ENCODE measurements at places on chromosomes 7 and 10.

DNA sequence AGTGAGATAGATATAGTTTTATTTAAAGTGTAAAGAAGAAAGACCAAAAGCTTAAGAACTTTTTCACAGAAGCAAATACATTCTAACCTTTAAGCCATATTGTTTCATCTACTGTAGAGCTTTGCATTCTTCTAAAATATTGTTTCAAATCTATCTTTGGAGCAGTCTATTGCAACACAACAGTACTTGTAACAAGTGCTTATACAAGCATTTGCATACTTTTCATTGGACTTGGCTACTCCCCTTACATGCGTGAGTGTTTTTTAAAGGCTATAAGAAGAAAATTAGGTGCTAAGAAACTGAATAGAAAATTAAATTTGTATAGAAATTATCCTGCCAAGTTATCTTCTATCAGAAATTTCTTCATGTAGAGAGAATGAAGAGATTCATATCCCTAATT is 45.3 kb downstream of the SEMA3E start:
- no peaks in the 10 kb centered on the region for H3K4me1 ChIP-seq
- H3K27me3 ChIP-seq = no peaks in the 10 kb centered on the region
- DNase-seq = no peak
- no peak overlapping the region for H3K27ac ChIP-seq
- H3K36me3 ChIP-seq = no peaks in the 10 kb centered on the region

GRCh38 chr7:13979671-13980435 is 9.6 kb downstream of the ETV1 start:
- no peak overlapping the region for H3K4me3 ChIP-seq
- DNase-seq = no peak
- H3K36me3 ChIP-seq = no peaks in the 10 kb centered on the region
- H3K27me3 ChIP-seq = no peaks in the 10 kb centered on the region

GRCh38 chr10:123202506-123202905 is 48.3 kb downstream of the BUB3 start:
- no peak for DNase-seq
- H3K4me3 ChIP-seq = no peak overlapping the region
- H3K27me3 ChIP-seq = no peaks in the 10 kb centered on the region
- no peak overlapping the region for H3K27ac ChIP-seq
- H3K4me1 ChIP-seq = peaks cover 3% of the 10 kb centered on the region
- no peaks in the 10 kb centered on the region for H3K36me3 ChIP-seq

DNA sequence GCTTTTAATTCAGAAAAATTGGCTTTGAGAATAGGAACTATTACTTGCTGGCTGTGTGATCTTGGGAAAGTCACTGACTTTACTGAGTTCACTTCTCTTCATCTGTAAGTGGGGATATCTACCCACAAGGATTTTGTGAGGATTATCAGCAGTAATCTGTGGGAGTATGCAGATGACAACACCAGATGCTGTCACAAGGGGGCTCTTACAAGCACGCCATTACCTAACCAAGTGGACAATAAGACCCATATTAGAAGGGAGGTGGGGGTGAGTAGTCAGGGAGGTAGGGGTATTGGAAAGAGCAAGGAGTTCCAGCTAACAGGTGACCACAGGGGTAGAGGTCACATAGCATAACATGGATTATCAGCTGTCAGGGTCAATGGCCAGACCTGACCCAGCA is 569.4 kb downstream of the SUGCT start:
- no peaks in the 10 kb centered on the region for H3K36me3 ChIP-seq
- H3K4me1 ChIP-seq = no peaks in the 10 kb centered on the region
- H3K4me3 ChIP-seq = no peak overlapping the region
- DNase-seq = no peak
- H3K27ac ChIP-seq = no peak overlapping the region
- no peaks in the 10 kb centered on the region for H3K27me3 ChIP-seq

DNA sequence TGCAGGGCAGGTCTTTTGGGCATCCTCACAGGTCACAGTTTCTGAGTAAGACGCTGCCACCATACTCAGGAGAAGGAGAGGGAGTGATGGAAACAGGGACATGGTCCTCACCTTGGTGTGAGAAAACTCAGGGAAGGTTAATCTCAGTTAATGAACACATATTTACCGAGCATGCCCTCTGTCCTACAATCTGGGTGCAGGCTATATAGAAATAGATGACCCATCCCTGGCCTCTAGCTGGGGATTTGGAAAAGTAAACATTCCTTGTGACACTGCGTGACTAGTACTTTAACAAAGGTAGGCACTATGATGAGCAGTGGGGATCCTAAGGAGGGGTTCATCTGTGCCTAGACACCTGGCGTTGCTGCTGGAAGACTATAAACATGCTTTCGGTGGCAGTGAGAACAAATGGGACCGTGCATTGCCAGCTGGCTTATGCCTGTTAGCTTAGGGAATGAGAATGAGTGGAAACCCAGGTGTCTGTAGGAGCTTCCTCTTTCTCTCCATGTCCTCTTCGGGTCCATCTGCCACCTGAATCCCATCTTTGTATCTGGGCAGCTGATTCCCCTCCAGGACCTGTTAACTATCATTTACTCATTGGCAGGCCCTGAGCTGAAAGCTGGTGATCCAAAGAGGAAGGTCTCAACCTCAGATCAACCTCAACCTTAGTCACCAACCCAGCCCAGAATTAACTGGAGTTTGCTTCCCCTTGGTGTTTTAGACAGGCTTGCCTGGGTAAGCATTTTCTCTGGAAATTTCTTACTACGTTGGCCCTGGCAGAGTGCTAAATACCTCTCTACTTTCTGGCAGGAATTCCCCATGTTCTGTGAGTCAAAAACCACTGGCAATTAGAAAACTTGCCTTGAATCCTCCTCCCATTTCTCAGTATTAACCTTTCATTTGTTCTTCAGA is 794 bp downstream of the MBL2 start:
- no peaks in the 10 kb centered on the region for H3K4me1 ChIP-seq
- DNase-seq = no peak
- no peaks in the 10 kb centered on the region for H3K36me3 ChIP-seq
- H3K27me3 ChIP-seq = no peaks in the 10 kb centered on the region
- no peak overlapping the region for H3K4me3 ChIP-seq
- H3K27ac ChIP-seq = no peak overlapping the region

GRCh38 chr7:101954499-101954898 is 137.1 kb downstream of the CUX1 start:
- no peak for DNase-seq
- no peak overlapping the region for H3K27ac ChIP-seq
- H3K4me3 ChIP-seq = no peak overlapping the region
- H3K36me3 ChIP-seq = no peaks in the 10 kb centered on the region
- no peaks in the 10 kb centered on the region for H3K4me1 ChIP-seq

Data from Panc1 (cell line).